EL (cell line): ENCODE measurements at places on chromosomes 5 and 9.

DNA sequence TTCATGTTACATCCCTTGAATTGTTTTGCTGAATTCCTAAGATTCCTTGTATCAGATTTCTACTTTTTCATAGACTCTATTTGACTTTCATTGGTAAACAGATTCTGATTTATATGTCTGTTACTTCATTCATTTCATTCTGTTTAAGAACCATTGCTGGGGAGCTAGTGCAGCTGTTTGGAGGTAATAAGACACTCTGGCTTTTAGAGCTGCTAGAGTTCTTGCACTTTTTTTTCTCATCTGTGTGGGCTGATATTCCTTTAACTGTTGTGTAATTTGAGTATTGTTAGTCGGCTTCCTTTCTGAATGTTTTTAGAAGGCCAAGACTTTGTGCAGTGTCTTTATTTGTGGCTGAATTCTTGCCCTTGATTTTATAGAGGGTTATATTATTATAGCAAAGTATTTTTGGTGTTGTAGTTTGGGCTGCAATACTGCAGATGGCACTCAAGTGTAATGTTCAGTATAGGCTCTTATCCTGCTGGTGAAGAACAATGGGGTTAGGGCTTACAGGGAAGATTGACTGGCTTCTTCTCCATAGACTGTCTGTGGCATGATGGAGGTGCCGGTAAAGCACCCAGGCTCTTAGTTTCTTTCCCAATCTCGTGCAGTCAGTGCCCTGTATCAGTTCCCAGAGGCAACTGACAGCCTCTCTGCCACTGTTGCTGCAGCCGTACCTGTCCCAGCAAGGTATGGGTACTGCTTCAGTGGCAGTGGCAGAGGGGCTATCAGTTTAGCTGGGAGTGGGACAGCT, 162.2 kb downstream of the OXCT1 start:
- peak; percentile 49 for DNase-seq

GRCh38 chr5:117249086-117249815, 674.6 kb upstream of the SEMA6A start:
- DNase-seq, result no peak

DNA sequence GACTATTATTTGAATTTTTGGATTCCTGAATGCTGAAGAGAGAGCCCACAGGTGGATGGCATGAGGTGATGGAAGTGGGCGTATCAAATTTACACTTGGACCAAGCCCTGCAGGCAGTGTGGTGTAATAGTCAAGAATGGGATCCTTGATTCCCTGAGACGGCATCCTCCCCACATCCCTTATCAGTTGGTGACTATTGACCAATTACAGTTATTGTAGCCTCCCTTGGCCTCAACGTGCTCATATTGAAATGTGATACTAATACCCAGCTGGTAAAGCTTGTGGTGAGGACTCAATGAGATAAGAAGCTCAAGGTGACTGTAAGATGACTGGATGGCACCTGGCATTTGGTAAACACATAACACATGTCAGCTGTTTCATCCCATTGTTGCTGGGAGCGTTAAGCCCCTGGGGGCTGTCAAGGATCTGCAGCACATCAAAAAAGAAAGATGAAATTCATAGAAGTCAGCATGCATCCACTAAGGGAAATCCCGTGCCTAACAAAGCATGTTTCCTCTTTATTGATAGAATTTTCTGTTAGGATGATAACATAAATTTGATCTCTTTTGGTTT, 65.6 kb upstream of the IRX2 start:
- no peak for DNase-seq

- no peak for DNase-seq
These were observed 456.7 kb downstream of the ZNF608 start for GRCh38 chr5:124289641-124290311.

GRCh38 chr9:118521261-118521660, 817.1 kb downstream of the TLR4 start:
- no peak for DNase-seq

DNA sequence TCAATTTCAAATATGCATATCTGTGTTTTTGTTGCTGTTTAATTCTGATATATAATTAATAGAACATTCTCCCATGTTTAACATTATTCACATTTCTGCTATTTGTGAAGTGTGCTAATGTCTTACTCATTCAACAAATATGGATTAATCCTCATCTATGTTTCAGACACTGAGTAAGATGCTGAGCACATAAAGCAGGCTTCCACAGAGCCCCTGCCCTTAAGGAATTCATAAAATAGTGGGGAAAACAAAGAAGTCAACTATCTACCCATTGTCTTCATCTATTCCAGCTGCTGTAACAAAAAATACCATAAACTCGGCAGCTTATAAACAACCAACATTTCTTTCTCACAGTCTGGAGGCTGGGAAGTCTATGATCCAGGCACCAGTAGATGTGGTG, 333.3 kb downstream of the SEMA5A start:
- DNase-seq, result peak; percentile 52

GRCh38 chr5:142998316-142999020, 228.3 kb downstream of the ARHGAP26 start:
- no peak for DNase-seq

GRCh38 chr9:134773842-134774241, 106.8 kb upstream of the FCN2 start:
- no peak for DNase-seq

DNA sequence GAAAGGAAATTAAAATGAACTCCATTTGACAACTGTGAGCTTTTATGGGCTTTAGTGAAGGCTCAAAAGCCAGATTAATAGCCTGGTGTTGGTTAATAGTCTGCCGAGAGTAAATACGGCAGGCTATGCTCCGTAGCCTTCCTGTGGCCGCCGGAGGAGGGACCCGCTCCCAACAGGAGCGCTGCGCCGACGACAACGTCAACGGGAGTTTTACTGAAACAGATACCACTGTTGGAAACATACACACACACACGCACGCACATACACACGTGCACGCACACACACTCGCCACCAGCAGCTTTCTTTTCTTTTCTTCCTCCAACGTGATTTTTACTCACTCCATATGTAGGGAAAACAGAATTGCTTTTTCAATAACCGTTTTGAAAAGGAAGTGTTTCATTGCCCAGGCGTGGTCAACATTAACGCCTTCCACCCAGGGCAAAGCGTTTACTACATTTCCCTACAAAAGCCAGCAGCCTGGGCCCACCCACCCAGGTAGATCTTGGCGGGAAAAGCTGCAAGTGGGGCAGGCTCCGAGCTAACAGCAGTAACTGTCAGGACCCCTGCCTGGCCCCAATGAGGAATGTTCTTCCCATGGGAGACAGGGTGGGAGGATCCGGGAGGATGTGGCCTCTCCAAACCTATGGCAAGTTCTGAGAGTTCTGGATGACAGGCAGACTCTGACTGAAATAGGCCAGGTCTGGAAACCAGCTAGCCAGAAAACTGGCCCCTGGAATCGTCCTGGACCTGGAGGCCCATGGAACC, 72.3 kb downstream of the PAX5 start:
- DNase-seq, result no peak
